ENCODE measurements at places on chromosomes 1 and 21.
A peak's percentile ranks its signal among the peaks of the same experiment; 100 is the strongest.

- no peak for DNase-seq
These were observed 10.5 kb downstream of the DNAH14 start for GRCh38 chr1:224939844-224940425.

GRCh38 chr1:30172757-30173156, 550.6 kb downstream of the MATN1 start:
- no peak for DNase-seq

DNA sequence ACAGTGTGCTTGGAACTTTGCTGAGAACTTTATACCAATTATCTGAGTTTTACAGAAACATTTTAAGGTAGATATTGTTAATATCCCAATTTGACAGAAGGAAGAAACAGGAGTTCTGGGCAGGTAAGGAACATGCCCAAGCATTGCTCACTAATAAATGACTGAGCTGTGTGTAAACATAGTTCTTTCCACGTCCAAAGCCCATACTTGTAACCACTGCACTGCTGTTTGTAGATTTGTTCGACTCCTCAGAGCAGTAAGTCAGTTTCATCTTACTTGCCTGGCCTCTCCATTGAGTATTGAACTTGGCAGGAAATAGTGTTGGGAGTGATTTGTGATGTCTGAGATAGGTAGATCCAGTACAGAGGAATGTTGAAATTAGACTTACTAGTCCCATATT, 335.1 kb downstream of the KIF26B start:
- no peak for DNase-seq

DNA sequence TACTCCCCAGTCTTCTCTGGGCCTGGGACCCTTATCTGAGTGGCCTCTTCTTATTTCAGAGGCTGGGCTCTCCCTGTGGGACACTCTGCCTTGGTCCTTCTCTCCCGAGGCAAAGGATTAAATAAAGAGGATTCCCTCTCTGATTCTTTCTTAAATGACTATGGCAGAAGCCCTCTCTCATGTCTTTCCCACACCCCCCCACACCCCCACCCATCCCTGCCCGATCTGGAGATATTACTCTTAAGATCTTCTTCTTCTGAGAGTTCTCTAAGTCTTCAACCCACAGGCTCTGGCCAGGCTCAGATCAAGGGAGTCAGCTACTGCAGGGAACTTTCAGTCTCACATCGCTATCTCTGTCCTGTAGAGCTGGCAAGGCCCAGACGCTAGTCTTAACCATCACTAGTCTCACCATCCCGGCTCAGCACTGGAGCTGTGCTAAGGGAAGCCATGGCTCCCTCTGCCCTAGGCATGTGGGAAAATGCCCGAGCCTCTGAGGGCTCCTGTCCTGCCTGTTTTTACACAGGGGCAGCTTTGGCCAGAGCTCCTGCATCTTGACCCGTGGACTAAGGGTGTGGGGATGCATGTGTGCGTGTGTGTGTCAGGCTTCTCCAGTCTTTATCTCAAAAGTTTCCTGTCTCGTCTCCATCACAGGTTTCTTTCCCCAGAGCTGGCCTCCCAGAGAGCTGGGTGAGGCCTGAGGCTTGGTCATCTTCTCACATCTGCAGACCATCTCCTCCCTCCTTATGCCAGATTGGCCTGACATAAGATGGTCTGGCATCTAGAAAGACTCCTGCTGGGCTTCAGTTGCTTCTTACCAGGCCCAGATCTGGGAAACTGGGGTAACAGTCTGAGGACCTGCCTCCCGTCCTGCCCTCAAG, 36.7 kb downstream of the LGR6 start:
- no peak for DNase-seq

DNA sequence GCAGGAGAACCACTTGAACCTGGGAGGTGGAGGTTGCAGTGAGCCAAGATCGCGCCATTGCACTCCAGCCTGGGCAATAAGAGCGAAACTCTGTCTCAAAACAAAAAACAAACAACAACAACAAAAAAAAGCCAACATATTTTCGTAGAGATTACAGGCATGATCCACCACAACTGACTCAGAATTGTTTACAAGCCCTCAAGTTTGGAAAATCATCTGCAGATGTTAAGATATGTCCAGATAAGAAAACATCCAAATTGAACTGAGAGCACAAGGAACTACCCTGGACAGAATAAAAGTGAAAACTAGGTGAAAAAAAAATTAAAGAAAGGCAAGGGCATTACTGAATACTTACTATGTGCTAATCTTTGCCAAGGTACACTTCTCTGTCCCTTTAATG, 89.8 kb upstream of the WLS start:
- DNase-seq, result no peak

DNA sequence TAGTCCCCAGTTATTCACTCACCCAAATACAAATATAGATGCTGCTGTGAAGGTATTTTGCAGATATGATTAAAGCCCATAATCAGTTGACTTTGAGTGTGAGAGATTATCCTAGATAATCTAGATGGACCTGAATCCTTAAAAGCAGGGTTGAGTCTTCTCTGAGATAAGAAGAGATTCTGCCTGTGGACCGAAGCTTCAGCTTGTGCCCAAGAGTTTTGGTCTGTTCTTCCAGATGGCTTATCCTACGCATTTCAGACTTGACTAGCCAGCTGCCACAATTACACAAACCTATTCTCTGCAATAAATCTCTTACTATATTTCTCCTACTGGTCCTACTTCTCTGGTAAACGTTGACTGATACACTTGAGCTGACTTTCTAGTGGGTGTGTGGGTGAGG, 145.1 kb downstream of the KCNJ6 start:
- no peak for DNase-seq

GRCh38 chr1:98924977-98925376, 79.7 kb downstream of the PLPPR5 start:
- no peak for DNase-seq

- DNase-seq, result no peak
These were observed 2.2 kb upstream of the FRRS1 start for GRCh38 chr1:99768524-99769245.

DNA sequence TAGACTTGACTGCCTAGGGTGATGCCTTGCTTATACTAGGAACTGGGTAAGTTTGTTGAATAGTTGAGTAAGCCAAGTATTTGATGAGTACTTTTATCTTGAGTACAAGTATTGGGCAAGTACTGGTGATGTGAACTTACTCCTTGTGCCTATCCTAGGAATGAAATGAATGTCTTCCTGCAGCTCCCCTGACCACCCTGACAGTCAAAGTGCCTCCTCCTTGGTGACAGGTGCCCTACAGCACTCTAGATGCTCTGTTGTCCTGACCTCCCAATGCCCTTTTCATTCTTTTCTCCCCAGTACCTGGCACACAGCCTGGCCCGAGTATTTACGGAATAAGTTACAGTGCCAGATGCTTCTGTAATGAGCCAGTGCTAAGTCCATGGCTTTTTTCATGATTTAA, 25.5 kb downstream of the PCSK9 start:
- DNase-seq, result no peak

DNA sequence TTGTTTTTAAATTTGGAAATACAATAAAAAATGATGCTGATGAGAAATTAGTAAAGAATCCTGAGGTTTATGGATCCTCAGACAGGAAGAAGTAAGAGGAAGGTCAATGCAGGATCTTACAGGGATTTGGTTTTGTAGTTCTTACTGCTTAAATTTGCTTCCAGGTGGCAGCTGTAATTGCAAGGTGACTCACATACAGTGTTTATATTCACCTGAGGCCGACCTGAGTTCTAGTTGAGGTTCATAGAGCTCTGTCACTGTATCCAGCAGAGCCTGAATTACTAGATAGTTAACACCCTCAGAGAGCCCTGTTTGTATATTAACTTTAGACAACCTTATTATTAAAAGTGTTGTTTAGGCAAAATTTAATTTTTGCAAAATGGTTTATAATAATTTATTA, 1.4 kb upstream of the WDR26 start:
- no peak for DNase-seq

- DNase-seq, result peak; percentile 70
These were observed 5.7 kb upstream of the ZNF683 start for GRCh38 chr1:26378088-26378878.

GRCh38 chr1:112704391-112704933, 2.5 kb downstream of the RHOC start:
- DNase-seq, result no peak

DNA sequence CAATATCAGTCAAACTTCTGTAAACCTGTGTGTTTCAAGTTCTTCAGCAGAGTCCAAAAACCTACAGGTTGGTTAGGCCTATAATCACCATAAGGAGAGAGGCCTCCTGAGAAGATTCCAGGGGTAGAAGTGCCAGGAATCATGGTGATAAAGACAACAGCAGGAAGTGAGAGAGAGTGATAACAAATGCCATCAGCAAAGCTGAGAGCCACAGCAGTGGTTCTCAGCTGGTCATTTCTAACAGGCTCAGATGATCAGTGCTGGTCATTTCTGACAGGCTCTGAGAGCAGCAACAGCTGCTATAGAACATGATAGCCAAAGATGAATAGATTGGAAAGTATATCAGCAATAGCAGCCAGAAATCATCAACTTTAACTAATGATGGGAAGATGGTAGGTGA, 101.3 kb downstream of the TYW3 start:
- no peak for DNase-seq

DNA sequence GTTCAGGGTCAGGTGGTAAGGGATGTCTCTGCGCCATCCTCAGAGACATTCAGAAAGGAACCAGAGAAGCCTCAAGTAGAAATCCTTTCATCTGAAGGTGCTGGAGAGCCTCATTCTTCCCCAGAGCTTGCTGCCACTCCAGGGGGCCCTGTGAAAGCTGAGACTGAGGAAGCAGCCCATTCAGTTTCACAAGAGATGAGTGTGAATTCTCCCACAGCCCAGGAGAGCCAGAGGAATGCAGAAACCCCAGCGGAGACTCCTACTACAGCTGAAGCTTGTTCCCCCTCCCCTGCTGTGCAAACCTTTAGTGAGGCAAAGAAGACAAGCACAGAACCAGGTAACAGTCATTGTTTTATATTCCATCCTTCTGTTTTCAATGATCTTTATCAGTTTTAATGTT, 38.7 kb downstream of the ZBTB40 start:
- no peak for DNase-seq

GRCh38 chr21:27024971-27025370, 58.1 kb upstream of the ADAMTS5 start:
- no peak for DNase-seq

GRCh38 chr1:107250169-107250568, 109.3 kb downstream of the NTNG1 start:
- peak; percentile 19 for DNase-seq

DNA sequence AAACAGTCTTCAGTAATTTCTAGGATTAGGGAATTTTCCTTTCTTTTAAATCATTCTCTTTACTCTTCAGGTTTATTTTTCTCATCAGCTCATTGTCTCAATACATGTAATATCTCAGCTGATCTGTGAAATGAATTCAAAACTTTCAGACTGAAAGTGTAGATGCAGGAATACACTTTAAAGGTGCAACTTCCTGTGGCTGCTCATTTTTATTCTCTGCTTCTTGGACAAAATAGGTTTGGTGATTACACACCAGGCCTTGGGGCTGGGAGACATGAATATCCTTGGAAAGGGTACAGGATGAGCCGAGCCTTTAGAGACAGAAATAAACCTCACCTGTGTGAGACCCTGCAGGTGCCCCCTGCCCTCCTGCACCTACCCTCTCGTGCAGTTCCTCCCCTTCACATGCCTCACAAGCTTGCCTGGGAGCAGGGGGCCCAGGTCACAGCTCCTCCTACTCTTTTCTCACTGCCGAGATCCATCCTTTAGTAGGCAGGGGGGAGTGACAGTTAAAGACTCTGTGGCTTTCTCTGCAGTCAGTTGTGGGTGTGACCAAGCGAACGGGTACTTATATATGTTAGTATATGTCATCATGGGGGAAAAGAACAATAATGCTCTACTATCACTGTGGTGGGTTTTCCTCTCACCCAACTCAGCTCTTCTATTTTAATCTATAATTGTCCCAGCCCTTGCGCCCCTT, 23.6 kb downstream of the XCL2 start:
- DNase-seq, result no peak

DNA sequence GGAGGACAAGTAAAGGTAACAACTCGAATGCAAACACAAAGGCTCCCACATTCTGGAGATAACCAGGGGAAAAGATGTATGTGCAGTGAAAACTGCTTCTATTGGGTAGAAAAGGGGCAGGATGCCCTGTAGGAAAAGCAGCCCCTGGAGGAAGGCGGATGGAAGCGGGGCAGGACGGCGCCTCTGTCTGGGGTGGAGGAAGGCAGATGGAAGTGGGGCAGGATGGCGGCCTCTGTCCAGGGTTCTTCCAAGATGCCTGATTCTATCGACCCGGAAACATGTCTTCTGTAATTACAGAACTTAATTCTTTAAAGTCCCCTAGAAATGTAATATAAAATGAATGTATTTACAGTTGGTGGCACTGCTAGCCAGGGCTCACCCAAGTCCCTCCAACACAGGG, 24.0 kb upstream of the LRRC47 start:
- DNase-seq, result no peak

DNA sequence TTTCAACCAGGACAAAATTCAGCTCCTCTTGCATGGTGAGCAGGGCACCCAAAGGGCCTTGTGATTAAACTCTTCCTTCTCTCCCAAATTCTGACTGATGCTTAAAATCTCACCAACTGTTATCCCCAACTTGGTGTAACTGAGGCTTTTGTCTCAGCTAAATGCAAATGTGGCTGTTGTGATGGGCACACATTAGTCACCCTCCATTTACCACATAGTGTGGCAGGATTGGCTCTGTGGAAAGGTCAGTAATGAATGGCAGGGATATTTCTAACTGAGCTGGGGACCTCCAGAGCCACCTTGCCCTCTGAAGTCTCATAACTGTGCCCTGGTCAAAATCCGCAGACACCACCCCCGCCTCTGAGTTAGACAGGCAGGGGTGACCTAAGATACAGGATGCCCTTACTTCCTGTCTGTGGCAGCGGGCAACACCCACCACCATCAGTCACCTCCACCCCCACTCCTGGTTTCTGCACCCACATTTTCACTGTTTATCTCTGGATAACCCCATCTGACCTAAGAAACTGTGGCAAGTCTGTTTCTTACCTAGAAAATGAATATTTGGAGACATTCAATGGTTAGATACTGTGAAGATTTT, 25.4 kb upstream of the RGS16 start:
- peak; percentile 29 for DNase-seq

DNA sequence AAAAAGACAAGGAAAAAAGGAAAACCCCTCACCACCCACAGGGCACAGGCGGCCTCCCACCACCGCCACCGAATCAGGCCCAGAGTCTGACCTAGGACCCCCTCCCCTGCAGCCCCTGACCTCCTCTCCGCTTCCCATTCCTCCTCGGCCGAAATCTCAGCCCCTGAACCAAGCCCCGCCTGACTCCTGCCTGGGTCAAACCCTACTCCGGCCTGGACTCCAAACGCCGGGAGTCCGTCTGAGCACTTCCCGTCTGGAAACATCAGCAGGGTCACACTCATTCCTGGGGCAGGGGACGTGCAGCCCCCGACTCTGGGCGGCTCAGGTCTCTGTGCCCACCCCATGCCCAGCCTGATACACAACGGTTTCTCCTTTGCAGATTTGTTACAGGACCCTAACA, 26.4 kb upstream of the SUMO3 start:
- no peak for DNase-seq

GRCh38 chr1:244920911-244921761, 56.8 kb upstream of the HNRNPU start:
- DNase-seq, result peak; percentile 54

- DNase-seq, result peak; percentile 62
These were observed 17.2 kb upstream of the PHLDA3 start for GRCh38 chr1:201486187-201486586.
